NCI-H2171 (cell line): ENCODE measurements at places on chromosomes 7 and 10.

DNA sequence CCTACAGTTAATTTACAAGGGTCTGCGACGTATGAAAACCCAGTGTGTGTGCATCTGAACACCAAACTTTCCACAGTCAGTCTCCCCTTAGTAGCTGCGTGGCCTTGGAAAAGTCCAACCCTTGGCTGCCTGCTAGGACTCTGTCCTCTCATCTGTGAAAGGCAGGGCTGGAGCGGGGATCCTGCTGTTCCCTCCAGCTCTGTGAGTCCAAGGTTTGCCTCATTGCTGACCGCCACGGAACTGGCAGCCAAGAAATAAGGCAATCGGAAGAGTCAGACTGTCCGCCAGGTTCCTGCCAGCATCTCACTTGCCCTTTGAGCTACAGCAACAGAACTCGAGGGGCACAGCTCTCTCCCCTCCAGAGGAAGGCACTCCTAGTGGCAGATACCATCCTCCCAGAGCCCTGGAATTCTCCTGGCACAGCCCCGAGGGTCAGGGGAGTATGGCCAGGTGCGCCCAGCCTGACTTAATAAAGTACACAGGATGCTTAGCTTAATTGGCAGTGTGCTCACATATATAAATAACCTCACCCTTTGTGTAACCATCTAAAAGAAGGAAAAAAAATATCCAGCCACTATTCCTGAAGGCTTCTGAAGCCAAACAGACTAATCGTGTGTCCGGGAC lies 530.1 kb upstream of the FOXK1 start:
- DNase-seq, result no peak

DNA sequence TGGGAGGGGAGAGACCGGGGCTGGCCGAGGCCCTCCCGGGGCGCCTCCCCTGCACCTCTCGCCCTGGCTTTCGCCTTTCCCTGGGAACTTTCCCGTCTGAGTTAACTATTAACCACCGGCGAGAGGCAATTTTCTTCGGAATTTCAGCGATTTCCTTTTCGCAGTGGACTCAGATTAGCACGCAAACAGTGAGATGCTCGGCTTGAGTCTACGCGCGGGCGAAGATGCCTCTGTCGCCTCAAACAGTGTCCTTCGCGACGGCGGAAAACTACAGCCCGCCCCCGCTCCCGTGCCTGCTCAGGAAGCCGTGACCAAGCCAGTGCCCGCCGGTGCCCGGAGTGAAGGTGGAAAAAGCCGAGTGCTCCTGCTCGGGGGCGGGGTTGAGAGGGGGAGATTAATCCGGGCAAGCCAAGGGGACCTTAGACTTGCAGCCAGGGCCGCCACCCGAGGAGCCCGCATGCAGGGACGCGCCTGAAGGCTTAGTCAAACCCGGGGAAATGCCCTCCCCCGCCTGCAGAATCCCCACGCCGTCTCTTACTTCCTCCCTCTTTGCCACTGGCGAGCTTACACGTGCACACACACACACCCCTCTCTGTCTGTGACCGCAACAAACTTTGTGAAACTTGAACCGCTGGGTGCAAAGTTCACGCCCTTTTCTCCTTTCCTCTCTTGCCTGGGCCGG lies 14.5 kb upstream of the PAX2 start:
- DNase-seq, result no peak

DNA sequence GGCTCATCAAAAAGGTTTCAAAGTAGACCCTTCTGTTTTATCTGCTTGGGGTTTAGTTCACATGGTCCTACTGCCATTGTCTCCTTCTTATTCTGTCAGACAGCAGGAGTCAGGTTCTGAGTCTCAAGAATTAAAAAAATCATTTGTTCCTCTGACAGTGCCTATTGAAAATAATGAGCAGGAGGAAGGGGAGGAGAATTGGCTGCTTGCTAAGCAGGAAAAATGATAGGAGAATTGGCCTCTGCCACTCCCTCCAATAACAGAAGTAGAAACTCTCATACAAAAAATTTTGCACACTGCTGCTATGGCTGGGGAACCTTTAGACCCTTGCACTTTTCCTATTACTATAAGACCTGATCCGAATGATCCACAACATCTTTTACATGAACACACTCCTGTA lies 35.7 kb downstream of the OR13A1 start:
- no peak for DNase-seq

DNA sequence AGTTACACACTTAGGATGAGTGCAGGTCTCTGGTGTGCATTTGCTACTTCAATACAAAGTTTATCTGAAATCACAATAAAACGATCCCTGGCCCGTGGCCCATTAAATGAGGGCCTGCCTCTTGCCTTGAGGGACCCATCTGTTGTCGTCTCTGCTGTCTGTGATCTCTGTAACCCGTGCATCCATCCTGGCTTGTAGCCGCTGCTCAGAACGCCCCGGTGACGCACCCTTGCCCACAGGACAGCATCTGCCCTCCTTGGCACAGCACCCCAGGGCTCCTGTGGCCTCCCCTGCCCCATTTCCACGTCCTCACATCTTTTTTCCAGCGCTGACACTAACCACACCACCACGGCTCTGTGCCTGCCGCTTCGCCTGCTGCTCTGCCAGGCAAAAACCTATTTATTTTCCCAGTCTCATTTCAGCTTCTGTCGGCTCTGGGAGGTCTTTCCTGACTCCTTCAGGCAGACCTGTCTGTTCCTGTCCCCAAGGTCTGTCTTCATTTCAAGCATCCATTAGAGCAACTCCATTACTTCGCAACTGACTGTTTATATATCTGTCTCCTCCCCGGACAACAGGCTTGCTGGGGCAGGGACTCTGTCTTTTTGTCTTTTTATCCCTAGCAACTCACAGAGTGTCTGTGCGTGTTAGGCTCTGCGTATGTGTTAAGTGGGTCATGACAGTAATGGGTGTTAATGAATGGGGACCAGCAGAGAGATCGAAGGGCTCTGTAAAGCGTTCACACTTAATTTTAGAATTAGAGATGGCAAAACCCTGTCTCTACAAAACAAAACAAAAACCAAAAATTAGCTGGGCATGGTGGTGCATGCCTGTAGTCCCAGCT lies 16.4 kb downstream of the CARD11 start:
- peak; percentile 77 for DNase-seq

GRCh38 chr10:76993213-76993612 lies 644.4 kb downstream of the KCNMA1 start:
- no peak for DNase-seq

DNA sequence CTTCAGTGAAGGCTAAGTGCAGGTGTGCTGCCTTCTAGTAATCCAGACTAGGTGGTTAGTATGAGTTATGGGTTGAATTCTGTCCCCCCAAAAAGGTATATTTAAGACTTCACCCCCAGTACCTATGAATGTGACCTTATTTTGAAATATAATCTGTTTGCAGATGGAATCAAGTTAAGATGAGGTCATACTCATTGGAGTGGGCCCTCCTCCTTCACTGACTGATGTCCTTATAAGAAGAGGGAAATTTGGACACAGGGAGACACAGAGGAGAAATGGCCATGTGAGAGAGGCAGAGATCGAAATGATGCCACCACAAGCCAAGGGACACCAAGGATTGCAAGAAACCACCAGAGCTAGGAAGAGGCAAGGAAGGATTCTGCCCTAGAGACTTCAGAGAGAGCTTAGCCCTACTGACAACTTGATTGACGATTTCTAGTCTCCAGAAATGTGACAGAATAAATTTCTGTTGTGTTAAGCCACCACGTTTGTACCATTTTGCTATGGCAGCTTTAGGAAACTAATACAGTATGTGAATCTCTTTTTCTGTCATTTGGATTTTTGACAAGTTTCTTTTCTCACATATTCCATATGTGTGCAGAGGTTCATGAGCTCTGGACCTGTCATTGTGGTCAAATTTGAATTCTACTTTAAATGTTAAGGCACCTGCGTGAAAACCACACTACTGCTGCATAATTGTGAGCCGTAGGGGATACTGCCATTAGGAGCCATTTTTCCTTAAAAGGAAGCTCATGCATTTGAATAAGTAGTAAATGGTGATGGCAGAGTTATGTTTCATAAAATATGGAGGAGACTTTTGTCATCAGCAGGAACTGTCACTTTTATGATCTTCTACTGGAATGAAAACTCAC lies 2.6 kb upstream of the RPA3 start:
- DNase-seq, result no peak

DNA sequence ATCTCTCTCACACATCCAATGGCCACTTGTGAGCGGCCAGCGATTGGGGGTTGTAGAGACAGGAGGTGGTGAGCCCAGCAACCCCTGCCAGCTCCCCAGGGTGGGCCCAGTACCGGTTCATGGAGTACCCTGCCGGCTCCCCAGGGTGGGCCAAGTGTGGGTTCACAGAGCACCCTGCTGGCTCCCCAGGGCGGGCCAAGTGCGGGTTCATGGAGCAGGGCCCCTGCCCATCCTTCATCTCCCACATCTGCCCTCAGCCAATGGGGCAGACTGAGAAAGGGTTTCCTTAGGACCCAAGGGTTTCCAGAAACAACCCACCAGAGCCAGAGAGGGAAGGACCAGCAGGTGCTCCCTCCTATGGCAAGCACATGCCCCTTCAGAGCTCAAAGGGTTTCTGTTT lies 21.4 kb upstream of the SLIT1 start:
- DNase-seq, result no peak

DNA sequence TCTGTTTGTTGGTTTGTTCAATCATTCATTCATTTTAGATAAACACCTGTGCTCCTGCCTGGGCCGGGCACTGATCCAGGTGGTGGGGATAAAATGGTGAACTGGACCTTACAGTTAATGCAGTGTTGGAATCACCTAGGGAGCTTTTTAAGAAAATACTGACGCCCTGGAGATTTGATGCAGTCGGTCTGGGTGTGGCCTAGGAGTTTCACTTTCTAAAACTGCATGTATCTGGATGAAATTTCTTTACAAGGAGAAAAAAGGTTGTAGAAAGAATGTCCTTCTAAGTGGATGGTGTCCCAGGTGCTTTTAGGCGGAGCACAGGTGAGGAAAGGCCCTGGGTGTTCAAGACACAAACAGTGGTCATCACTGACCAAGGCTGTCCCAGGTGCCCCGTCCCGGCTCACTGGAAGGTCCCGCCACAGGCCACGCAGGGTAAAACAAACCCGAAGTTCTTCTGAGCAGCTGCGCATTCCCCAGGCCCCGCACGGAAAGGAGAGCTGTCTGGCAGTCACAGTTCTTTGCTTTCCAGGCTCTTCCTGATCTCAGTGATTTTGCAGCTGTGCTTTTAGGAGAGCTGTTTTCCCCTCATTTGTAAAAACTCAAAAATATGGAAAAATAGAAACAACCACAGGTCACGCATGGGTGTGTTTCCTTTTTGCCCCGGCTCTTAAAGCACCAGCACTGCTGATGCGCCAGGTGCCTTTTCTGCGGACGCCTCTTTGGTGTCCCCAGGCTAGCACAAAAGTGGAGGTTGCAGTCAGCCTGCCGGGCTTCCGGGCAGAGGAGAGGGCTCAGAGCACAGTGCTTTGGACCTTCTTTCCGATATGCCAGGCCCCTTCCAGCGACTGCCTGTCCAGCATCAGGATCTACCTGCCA lies 161.9 kb downstream of the GRK5 start:
- DNase-seq, result no peak

DNA sequence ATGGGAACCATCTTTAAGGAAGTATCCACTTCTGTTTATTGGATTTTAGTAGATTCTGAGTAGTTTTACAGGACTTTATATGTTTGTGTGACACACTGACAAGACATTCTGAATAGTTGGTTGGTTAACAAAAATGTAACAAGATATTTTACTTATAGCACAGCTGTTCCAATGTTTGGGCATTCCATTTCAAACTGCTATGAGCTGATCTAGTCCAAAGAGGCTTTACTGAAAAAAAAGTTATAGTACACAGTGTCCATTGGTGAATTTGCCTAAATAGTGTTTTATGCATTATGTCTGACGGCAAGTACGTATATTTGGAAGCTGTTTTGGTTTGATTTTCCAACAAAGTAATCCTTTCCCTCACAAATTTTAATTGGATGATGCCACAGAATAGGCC lies 99.1 kb downstream of the SAMD9 start:
- no peak for DNase-seq

DNA sequence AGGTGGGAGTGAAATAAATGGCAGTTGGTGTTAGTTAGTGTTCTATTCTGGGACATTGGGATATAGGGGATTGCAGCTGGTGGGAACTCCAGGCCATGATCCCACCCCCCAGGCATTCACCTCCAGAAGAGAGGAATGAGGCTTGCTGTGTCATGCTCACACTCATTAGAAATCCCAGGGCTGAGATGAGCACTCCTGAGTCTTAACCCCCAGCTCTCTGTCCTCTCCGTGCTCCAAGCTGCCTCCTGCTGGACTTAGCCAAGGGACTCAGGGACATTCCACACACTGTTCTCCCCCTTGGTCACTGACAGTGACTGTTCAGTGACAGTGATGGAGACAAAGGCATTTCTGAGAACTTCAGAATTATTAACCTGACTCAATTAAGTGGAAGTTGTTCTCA lies 21.5 kb downstream of the CYP26A1 start:
- no peak for DNase-seq

- DNase-seq, result no peak
Measured at GRCh38 chr10:126124668-126125349, 228.4 kb downstream of the FANK1 start.

DNA sequence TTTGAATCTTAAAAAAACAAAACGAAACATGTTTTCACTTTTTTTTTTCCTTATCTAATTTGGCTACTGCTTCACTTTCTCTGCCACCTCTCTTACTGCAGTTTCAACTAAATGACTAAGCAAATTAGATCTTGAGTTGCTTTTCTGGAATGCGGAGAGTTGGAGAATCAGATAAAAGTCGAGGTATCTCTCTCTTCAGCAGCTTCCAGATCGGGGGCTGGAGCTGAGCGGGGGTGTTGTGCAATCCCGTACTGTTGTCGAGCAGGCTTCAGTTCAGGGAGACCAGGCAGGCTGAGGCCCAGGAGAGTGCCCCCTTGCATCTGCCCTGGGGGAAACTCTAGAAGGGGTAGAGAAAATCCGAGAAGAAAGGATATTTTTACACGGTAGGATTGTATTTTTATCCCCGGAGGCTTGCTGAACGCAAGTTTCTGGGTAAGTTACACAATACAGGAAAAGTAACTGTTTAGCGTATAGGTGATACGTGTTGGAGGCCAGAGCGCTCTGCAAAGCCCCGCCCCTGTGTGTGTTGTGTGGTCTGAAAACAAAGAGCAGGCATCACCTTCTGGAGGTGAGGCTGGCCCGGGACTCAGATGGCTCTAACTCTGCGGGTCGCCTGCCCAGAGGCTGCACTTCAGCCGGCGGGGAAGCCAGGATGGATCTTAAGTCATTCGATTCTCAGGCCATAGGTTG lies 116.6 kb downstream of the KLF6 start:
- DNase-seq, result no peak

DNA sequence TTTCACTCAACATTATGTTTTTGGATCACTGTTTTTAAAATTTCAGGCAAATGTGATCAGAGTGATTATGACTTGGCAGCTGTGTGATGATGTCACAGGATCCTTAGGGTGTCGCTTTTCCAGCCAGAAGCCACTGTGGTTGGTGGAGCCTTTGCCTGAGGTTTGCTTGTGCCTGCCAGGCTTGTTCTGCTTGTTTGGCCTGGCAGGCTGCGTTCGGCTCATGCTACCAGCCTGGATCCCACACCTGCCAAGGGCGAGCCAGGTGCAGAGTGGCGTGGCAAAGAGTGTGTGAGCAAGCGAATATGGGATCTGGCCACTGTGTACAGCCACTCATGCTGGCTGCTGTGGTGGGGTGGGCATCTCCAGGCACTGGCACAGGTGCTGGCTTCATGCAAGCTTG lies 55.7 kb downstream of the ADK start:
- no peak for DNase-seq

- no peak for DNase-seq
Measured at GRCh38 chr7:86823769-86824168, 180.1 kb downstream of the GRM3 start.
